ENCODE measurements at places on chromosomes 4 and X. TPM values are rescaled to one million over a fixed set of nuclear protein-coding genes. Genes with fewer than 3 reads are reported as not detected.

The NKX6-1 gene
- total RNA-seq: 0.56 TPM

The NDNF gene
- total RNA-seq: not detected

The NOA1 gene
- total RNA-seq: 15.2 TPM

The MAMLD1 gene
- total RNA-seq: 12.3 TPM

The ZFP42 gene
- not detected for total RNA-seq

The MAGEC2 gene
- total RNA-seq: not detected
